ENCODE measurements at places on chromosomes 7 and 10.

- DNase-seq: no peak
These were observed 458.1 kb downstream of the RPS24 start for GRCh38 chr10:78491812-78492211.

- no peak for DNase-seq
These were observed 181.8 kb upstream of the DGKB start for GRCh38 chr7:15084368-15084767.

GRCh38 chr10:63114031-63114814, 18.9 kb upstream of the NRBF2 start:
- DNase-seq: no peak

DNA sequence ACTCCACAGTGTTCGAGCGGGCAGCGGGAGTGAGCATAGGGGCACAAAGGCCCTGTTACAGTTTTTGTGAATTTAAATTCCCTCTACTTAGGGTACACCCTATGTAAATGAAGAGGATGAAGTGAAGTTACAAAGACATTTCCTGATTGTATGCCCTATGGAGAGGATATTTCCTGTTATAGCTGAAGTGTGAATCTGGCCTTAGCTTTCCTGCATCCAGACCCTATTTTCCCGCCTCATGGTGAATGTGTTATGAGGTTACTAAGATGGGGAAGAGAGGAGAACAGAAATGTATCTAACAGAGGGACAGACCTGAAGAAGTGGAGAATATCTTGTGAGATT, 37.8 kb upstream of the COMMD3 start:
- no peak for DNase-seq

- no peak for DNase-seq
These were observed 18.9 kb upstream of the LFNG start for GRCh38 chr7:2500701-2501100.

DNA sequence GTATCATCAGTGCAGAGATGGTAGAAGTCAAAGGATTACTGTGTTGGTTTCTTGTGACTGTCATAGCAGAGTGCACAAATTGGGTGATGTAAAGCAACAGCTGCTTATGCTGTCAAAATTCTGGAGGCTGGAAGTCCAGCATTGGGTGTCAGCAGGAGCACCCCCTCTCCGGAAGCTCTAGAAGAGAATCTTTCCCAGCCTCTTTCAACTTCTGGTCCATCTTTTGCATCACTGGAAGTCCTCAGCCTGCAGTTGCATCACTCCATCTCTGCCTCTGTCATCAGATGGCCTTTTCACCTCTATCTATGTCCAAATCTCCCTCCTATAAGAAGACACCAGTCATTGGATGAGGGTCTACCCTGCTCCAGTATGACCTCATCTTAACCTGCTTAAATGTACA, 35.8 kb upstream of the GALNTL5 start:
- no peak for DNase-seq

GRCh38 chr10:106900016-106900652, 264.4 kb downstream of the SORCS1 start:
- no peak for DNase-seq

GRCh38 chr7:26861050-26861449, 3.3 kb downstream of the SKAP2 start:
- DNase-seq: no peak

DNA sequence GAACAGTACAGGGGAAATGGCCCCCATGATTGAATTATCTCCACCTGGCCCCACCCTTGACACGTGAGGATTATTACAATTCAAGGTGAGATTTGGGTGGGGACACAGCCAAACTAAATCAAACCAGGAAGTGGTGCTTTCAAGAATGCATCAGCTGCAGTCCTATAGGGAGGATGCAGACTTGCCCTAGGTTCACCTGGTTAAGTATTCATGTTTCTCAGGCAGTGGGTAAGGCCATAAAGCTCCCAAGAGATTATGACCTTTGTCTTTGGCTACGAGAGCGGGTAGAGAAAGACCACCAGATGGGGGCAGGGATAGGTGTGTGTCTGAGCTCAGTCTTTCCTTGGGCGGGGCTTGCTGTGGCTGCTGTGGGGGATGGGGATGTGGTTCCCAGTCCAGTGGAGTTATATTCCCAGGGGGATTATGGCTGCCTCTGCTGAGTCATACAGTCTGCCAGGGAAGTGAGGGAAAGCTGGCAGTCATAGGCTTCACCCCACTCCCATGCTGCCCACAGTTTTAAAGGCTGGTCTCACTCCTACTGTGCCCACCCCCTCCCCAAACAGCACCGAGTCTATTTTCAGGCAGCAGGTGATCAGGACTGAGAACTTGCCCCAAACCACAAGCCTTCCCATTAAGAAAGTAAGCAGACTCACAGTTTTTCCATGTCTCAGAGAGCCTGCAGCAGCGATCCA, 8.4 kb upstream of the R3HCC1L start:
- no peak for DNase-seq

GRCh38 chr7:149625947-149626392, 128.4 kb upstream of the ZNF746 start:
- DNase-seq: no peak

DNA sequence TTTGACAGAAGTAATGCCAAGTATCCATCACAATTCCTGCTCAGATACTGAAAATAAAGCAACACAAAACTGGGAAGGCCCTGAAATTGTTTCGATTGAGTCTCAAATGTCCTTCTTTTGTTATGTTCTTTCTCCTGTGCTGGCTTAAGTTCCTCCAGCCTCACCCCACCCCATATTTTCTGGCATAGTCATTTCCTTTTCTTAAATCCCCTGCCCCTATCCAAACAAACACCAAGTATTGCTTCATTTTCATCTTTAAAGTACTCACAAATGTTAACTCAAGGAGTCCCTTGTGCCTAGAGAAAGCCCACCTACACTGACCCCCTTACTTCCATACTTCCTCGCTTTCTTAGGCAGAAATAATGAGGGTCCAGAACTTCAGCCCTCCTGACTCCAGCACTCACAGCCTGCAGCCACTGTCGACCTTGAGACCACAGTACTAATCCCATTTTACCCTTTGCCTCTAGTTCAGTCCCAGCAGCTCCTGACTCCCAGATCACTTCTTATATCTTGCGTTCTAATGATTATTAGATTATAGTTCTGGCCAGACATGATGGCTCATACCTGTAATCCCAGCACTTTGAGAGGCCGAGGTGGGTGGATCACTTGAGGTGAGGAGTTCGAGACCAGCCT, 73.2 kb upstream of the ST8SIA6 start:
- no peak for DNase-seq
